NCI-H774 (cell line): ENCODE measurements at places on chromosomes 4 and X.
A peak's percentile ranks its signal among the peaks of the same experiment; 100 is the strongest.

- DNase-seq: no peak
These were observed 114.5 kb downstream of the GATB start for GRCh38 chr4:151646322-151646721.

GRCh38 chr4:1318488-1319213 is 28.4 kb upstream of the UVSSA start:
- DNase-seq: no peak

- no peak for DNase-seq
These were observed 198.2 kb downstream of the RASL11B start for GRCh38 chr4:53060278-53060677.

GRCh38 chrX:132480581-132481203 is 8.1 kb downstream of the MBNL3 start:
- peak; percentile 62 for DNase-seq

- DNase-seq: no peak
These were observed 60.9 kb downstream of the BMP15 start for GRCh38 chrX:50971395-50971794.

GRCh38 chr4:67332627-67333026 is 212.7 kb downstream of the CENPC start:
- no peak for DNase-seq

- DNase-seq: no peak
These were observed 36.7 kb upstream of the ANK2 start for GRCh38 chr4:113012786-113013185.

DNA sequence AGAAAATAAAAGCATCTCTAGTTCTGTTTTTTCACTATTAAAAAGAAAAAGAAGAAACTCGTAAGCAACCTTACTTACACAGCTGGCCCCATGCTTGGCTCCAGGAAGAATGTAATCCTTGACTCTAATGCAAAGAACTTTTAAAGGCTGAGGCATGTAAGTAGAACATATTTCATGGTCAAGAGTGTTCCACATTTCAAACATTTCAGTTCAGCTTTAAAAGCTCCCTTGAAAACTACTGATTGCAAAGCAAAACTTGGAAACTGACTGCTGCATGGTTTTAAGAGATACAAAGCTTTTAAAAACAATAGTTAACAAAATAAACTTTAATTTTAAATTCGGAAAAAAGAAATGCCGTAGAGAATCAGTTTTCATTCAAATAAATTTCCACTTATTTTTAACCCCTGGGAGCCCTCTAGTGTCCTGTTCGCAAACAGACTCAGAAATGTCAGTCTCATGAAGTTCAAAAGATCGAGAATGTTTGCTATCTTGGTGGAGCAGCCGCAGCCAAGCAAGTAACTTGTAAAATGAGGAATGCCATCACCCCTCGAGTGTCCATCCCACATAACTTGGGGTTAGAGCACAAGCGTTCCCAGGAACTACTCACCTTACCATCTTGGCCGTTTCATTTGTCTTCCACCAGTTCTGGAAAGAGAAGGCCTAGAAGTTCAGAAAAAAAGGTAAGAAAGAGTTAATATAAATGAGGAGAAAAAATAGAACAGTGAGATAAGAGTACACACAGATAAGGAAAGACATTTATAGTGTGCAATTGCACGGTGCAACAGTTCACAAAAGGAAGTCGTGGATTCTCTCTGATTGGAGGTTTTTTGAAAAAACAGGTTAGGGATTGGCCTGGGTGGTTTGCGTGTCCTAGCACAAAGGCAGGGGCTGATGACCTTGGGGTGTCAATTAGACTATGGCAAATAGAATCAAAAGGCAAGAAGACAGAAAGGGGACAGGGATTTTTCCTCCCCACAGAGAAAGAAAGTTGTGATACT is at the start of gene GASK1B:
Gene GASK1B (minus strand): TSS at position 765 of the 998 bp plus-strand sequence. CDS start 1,650 bp downstream, outside the sequence.
- peak; percentile 4 for DNase-seq

DNA sequence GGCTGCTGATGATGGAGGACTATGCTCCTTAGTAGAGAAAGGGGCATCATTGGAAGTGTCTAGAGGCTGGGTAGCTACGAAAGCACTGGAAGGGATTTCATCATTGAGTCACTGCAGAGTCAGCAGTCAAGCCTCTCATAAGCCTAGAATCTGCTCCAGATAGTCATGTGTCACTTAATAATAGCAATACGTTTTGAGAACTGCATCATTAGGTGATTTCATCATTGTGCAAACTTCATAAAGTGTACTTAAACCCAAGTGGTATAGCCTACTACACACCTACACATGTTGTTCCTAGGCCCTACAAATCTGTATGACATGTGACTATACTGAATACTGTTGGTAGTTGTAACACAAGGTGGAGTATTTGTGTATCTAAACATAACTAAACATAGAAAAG is 165.6 kb downstream of the PTTG2 start:
- DNase-seq: no peak

- DNase-seq: peak; percentile 48
These were observed 183.7 kb downstream of the SPATA18 start for GRCh38 chr4:52234561-52235440.

DNA sequence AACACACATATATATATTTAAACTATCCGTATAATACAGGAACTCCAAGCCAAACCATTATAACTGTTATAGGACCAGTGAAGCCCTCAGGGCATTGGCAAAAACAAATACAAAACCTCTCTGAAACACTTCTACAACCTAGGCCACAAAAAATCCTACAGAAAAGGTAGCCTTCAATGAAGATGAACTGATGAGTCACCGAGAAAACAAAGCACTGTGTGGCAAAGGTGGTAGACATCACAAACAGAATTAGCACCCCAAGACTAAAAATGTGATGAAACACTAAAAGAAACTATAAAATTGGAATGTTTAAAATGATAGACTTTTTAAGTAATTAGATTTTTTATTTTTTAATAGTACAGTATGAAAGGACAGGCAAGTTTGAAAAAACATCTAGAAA is 5.5 kb upstream of the HSPA4L start:
- DNase-seq: no peak

GRCh38 chr4:152408514-152409327 is 127.2 kb downstream of the FBXW7 start:
- DNase-seq: peak; percentile 3

DNA sequence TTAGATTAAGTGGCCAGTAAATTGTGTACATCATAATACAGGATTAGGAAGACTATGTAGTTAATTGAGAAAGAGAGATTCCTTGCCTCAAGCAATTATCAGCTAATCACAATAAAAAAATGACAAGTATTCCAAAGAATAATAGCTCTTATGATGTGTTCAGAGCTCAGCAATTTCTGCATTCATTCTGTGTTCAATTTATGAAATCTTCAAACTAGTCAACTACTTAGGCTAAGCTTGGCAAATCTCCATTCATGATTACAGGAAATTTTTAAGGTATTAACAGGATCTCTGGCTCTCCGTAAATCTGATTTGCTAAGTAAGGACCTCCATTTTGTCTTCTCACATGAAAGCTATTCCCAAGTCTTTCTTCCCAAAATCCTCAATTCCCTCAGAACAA is 256.9 kb upstream of the TEX13A start:
- DNase-seq: no peak

- DNase-seq: no peak
These were observed 28.8 kb downstream of the FGFR3 start for GRCh38 chr4:1821679-1822567.

DNA sequence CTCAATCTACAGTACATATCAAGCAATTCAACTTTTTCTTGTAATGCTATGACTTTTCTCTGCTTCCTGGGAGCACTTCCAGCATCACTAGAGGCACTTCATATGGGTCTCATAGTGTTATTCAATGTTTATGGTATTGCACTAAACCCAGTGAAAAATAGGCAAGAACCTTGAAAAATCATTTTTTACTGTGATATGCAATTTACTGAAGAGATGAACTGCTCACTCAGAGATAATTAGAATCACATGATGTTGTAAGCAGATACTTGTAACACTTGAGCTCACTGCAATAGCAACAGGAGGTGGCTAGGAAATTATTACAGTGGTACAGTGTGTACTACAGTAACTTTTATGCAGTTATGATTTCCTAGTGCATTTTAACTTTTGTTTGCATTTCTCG is 93.3 kb downstream of the RASGEF1B start:
- DNase-seq: no peak

- no peak for DNase-seq
These were observed 12.4 kb downstream of the YIPF6 start for GRCh38 chrX:68511255-68511654.

GRCh38 chr4:181611946-181612600 is 631.1 kb upstream of the TENM3 start:
- no peak for DNase-seq

DNA sequence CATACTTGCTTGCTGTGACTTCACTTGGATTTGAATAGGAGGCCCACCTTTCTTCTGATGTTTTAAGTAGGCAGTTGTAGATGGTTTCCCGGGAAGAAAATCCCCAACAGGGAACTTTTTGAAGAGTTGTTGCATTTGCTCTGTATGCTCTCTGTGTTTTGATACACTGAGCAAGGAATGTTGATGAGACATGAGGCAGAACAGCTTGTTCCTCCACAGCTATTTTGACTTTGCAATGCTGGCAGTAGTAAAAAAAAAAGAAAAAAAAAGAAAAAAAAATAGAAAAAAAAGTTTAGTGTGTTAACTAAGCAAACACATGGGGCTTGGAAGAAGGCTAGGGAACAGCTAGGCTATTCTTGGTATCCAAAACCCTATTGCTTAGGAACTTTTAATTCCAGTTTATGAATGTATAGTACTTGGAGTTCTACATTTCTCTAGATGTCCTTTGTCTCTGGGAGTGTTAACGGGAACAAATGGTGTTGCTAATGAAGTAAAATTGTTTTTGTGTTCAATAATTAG is 23.4 kb upstream of the PAQR3 start:
- no peak for DNase-seq

GRCh38 chr4:126375462-126376054 is 1060.8 kb downstream of the FAT4 start:
- no peak for DNase-seq

GRCh38 chr4:4658052-4658451 is 116.2 kb upstream of the STX18 start:
- no peak for DNase-seq

DNA sequence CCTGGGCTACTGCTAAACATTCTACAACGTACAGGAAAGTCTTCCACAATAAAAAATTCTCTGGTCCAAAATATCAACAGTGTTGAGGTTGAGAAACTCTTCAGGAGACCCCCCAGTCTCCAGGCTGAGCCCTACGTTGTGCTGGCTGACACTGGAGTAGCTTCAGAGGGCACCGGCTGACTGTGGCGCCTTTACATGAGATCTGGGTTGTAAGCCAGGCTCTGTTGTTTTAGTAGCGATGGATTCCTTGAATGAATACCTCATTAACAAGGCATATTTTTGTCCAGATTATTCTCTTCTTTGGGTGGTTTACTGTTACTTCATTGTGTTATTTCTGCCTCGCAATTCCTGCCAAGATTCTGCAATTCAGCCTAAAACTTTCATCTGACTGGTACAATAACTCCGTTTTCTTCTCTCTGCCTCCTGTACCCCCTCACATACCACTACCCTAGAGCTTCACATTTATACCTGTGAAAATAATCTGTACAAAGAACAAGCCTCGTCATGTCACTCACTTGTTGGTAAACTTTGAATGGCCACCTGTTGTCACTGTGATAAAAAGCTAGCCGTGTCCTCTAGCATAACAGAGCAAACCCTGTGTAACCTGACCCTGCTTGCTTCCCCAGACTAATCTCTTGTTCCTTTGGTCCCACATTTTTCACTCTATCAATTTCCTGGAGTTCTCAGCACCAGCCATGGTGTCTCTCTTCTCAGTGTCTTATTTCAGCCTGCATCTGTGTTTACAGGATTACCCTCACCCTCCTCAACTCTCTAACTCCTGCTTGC is 1476.1 kb upstream of the TENM3 start:
- DNase-seq: no peak

GRCh38 chrX:136608295-136608933 is 39.5 kb upstream of the CD40LG start:
- peak; percentile 2 for DNase-seq

- no peak for DNase-seq
These were observed 236.0 kb downstream of the AFAP1 start for GRCh38 chr4:7703688-7704087.

DNA sequence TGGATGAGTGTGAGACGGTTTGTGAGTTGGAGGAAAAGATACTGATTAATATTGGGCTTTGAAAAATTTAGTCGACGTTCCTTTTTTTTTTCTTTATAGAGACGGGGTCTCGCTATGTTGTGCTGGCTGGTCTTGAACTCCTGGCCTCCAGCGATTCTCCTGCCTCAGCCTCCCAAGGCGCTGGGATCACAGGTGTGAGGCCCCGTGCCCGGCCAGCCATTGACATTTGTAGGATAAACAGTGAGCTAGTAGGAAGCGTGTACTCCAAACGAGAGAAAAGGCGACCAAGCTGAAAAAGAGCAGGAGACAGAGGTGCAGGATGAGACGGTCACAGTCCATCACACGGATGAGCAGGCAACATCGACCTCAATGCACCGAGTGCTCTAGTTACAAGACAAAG is 19.4 kb downstream of the PPP2R3B start:
- DNase-seq: no peak

DNA sequence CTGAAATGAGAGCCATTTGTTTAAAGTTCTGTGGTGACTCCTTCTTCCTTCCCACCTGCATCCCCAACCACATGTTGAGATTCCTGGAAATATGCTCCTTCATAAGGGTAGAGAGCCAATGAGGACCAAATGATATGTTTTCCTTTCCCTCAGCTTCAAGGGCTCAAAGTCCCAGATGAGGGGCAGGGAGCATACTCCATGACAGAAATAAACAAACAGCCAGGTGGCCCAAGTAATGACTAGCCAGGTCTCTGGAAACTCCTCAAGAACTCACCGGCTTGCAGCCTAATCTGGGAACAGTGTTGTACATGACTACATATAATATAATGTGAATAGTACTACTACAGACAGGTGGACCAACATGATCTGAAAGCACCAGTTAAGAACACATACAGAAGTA is 392.3 kb downstream of the PACRGL start:
- DNase-seq: no peak

DNA sequence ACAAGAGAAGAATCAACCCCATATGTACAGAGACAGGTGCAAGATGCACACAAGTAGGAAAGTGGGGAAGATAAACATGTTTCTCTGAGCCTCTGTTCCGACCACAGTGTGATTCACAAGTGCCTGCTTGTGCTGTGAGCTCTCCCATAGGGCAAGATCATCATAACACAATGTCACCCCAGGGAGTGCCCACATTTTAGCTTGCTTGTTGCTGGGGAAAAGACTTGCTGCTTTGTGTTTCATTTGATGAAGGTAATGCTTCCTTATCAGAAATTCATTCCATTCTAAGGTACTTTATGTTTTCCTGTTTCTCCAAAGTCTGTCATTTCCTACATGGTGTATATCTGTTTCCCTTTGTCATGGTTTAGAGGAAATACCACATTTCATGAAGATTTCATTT is 304.5 kb upstream of the DIPK2B start:
- no peak for DNase-seq

GRCh38 chr4:17463606-17464005 is 48.3 kb downstream of the QDPR start:
- no peak for DNase-seq

DNA sequence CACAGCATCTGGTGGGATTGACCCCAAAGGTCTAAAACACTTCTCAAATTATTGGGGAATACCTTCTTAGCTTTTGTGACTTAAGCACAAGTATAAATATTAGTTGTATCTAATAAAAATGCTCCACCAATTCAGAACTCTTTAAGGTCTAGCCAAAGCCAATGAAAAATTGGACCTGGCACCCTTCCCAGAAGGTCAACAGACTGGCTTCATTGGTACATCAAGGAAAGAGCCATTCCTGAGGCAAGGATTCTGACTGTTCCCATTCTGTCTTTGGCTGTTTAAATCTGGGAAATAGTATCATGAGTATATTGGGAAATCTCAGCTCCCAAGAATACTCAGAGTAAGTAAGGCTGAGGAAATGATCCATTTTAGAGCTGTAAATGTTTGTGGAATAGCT is 153.0 kb upstream of the TRPC5 start:
- no peak for DNase-seq
